ENCODE measurements at places on chromosomes 6 and 20.

DNA sequence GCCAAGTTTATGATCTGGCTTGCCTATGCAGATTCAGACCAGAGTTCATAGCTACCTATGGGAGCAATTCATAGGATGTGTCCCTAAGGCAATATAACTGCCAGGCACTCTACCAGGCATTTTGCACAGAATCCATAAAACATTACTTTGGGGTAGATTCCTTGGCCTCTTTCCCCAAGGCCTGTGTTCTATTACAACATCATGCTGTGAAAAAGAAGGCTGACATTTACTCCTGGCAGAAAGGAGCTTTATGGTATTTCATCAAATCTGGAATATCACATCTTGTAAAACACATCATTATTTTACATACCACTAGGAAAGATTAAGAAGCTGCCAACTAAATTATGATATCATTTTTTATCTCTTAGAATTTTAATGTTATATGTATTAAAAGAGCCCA is 287.0 kb upstream of the MARCKS start:
- no peak for DNase-seq

DNA sequence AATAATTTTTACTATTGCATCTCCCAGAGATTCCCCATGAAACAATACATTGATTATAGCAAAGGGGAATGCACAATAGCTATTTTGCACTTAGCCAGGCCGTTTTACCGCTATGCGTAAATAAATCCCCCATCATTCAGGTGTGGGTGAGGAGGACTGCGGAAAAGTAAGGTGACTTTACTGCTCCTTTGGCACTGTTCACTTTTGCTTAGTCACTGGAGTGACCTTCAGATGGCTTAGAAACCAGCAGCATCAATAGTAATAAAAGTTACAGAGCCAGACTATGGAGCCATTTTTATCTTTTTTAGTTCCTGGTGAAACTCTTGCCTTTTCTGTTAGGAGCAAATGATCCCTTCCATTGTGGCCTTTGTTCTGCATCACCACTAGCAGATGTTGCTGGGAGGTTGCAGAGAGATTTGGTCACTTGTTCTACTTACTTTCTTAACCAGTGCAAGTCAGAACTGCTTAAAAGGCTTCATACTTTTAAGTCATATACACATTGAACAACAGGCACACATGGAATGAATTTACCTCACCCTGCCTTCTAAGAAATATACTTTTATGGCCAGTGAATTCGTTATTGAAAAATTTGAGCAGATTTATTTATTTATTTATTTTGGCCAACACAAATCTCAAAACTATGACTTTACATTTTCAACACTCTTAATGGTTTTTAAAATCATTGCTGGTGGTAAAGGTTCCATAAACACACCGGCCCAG is 12.1 kb upstream of the BTBD3 start:
- DNase-seq = no peak

DNA sequence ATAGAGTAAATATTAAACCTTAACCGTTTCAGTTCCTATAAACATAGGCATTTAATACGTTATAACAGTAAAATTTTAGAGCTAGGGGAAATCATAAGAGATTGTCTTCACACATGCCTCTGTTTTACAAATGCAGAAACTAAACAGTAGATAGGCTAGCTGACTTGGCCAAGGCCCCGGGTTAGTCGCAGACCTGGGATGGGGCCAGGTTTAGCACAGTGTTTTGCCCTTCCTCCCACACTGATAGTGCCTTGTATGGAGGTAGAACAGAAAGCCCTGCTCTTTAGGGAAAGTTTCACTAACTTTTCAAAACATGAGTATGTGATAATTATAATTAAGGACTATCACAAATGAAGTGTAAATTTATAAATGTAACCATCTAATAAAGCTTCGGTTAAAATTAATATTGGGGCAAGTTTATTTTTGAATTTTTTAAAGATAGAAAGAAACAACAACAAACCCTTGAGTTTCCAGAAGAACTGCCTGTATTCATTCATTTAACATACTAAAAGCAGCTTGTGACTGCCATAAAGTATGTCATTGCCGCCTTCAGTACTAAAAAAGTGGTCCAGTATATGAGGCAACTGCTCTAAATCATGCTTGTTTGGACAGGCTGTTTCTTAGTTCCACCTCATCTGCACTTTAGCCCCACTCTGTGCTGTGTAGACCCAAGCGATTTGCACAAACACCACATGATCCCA is 62.5 kb upstream of the LOC128125822 start:
- DNase-seq = no peak

- DNase-seq = no peak
These were observed 6.0 kb downstream of the TLDC2 start for GRCh38 chr20:36881888-36882287.

- no peak for DNase-seq
These were observed 680.8 kb upstream of the NRSN1 start for GRCh38 chr6:23445157-23445710.

GRCh38 chr6:73308712-73309534 is 45.2 kb downstream of the DPPA5 start:
- DNase-seq = no peak

DNA sequence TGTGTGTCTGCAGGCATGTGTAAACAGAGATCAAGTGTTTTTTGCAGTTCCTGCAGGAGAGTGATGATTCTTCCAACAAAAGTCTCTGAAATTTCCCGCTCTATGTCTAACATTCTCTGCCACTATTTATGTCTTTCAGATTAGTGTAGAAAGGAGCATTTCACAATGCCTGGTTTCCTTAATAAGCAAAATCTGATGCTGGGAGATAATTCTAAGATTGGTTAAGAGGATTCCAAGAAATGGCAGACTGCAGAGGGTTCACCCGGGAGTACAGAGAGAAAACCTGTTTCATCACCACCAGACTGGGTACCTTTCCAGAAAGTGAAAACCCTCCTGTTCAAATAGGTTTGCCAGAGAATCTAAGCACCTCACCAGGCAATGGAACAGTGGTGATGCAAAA is 62.7 kb downstream of the FOXC1 start:
- DNase-seq = no peak

DNA sequence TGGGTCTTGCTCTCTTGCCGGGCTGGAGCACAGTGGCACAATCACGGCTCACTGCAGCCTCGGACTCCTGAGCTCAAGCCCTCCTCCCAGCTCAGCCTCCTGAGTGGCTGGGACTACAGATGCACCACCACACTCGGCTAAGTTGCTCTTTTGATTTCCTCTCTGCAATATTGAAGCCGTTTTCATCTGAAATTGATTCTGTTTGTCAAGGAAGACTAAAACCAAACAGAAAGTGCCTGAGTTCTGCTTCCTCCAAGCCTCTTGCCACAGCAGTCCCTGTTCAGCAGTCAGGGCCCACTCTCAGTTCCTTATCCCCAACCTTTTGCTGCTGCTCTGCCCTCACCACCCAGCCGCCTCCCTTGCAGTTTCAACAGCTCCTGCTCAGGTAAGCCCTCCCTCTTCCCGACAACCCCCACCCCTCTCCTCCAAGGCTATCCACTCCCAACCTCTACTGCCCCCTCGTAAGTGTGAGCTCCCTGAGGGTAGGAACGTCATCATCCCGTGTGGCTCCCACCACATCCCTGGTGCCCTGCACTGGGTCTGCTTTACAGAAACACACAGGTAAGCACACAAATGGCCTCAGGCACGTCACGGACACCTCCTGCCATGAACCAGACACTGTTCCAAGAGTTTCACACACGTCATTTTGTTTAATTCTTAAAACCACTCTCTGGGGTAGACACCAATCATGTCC is 70.7 kb upstream of the TAB2 start:
- no peak for DNase-seq

Data from T follicular helper cell (primary cell).